ENCODE measurements at places on chromosomes 4 and X. TPM values are rescaled to one million over a fixed set of nuclear protein-coding genes. Genes with fewer than 3 reads are reported as not detected.

GRCh38 chr4:15753786-15754185 lies 24.3 kb upstream of the CD38 start:
- peak; percentile 77 for DNase-seq

The IL21 gene
- total RNA-seq: not detected

DNA sequence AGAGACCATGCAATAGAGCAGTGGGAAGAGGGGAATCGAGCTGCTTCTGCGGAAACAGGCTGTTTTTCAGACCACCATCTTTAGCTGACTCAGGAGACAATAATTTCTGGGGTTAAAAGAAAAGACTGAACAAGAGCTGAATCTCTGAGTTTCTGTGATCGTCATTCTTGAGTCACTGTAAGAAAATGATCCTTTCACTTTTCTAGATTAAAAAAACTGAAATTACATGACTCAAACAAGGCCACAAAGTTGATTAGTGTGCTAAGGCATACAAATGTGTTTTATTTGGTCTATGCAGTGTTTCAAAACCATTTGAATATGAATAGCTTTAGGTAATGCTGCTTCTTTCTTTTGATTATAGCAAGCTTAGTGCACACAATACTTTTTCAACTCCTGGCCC lies 194.4 kb upstream of the RPL34 start:
- DNase-seq: no peak

DNA sequence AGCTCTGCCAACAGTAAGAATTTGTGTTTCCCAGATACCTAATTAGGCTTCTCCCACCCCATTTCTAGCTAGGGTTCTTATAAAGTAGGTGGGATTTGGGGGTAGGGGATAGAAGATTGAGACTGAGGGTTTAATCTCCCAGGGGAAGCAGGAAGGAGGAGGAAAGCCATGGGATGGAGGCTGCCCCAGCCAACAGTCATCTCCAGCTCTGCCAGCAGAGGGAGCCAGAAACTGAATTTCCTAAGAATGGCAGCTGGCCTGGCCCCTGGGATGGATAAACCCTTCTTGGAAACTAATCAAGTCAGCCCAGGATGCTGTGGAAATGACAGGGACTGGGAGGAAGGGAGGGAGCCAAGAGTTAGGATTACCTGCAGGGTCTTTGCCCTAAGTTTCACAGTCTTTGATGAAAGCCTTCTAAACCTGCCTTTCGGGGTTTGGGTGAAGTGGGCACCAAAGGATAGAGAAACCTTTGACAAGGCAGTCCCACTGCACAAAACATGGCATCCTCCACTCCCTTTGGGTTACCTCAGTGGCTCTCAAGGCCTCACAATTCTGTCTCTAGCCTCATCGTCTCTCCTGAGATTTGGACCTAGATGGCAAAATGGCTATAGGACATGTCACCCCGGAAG lies 6.7 kb upstream of the ERCC6L start:
- peak; percentile 46 for DNase-seq

- DNase-seq: no peak
Observed at GRCh38 chr4:37535872-37536271, 150.3 kb downstream of the RELL1 start.

- no peak for DNase-seq
Observed at GRCh38 chr4:99077177-99077576, 11.4 kb downstream of the ADH5 start.

DNA sequence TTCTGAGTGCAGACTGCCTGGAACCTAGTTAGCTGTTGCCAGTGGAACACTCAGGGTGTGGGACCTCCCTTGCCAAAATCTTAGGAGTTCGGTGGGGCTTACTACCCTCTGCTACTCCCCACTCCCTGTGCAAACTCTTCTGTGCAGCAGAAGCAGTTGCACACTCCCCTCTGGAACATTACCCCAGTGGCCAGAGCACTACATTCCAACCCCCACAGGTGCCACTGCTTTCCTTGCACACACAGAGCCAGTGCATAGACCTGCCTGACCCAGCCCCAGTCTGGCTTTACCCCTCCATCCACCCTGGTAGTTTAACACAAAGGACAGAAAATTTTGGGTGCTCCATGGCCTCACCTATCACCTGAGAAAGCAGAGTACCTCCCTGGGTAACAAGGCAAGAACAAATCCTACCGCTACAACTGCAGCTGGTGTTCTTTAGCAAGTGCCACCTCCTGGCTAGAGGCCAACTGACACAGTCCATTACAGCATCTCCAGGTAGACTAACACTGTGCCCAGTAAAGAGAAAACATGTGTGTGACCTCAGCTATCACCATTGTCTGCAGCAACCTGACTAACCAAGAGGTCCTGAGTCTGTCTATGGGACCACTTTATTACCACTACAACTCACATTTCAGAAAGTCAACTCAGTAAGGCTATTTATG lies 11.5 kb upstream of the RASSF6 start:
- no peak for DNase-seq

Measured in left ventricle myocardium superior (tissue), 1 donor.